ENCODE measurements at places on chromosomes 16 and 17.

DNA sequence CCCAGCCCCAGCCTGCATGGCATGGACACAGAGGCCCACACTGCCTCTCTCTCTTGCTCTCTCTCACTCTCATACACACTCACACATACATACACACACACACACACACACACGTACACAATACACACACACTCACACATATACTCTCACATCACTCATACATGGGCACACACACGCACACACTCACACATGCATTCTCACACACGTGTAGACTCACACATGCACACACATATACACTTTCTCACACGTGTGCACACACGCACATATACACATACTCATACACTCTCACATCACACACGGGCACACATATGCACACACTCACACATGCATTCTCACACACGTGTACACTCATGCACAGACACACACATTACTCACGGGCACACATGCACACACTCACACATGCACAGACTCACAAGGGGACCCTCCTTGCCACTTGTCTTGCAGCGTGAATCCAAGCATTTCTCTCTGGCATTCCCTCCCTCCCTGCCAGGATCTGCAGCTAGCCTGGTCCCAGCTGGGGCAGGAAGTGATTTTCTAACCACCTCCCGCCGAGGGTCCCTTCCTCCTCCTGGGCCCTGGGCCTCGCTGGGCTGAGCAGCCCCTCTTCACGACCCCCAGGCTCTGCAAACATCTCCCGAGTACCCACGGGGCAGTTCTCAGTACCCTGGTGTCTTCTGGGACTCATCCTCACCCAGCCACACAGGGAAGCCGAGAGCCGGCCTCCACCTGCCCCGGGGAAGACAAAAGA lies 37.5 kb downstream of the IL21R start:
- no peak for DNase-seq

DNA sequence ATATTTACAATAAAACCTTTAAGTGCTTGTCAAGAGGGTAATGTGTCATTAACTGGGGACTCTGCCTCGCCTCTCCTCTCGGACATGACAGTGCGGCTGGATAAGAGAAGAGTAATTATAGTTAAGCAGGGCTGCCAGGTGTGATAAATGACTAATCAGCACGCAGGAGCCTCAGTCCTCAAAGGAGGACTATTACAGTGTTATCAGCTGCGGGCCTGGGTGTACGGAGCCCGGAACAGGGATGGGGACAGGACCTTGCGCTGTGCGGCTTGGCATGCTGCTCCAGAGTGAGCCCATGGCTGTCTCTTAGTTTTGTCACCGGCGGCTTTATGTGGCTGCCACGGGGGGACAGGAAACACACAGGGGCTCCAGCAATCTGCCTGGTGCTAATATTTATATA lies 607.2 kb downstream of the MAF start:
- no peak for DNase-seq

- no peak for DNase-seq
Observed at GRCh38 chr16:14510939-14511799, 118.9 kb downstream of the PARN start.

DNA sequence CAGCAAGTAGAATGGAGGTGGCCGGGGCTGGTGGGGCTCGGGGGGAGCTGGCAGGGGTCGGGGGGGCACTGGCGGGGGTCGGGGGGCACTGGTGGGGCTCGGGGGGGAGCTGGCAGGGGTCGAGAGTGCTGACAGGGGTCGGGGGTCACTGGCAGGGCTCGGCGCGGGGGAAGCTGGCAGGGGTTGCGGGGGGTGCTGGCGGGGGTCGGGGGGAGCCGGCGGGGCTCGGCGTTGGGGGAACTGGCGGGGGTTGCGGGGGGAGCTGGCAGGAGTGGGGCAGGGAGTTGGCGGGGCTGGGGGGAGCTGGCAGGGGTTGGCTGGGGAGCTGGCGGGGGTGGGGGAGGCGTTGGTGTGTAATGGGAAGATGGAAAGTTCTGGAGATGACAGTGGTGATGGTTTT lies 25.1 kb downstream of the CCDC57 start:
- no peak for DNase-seq

DNA sequence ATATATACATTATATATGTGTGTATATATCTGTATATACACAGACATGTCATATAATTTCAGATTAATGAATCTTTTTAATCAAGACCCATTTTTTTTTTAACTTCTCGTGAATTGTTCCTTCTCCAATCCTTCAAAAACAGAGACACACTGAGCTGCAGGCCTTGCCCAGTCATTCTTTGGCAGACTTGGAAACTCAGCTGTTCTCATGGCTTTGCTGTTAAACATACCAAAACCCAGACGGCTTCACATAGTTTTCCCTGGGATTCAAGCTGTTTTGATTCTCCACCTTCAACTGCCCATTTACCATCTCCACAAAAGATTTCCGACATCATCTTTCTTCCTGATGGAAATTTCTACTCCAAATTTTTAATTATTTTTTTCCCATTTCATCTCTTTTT lies 148.7 kb downstream of the KCNJ2 start:
- no peak for DNase-seq

DNA sequence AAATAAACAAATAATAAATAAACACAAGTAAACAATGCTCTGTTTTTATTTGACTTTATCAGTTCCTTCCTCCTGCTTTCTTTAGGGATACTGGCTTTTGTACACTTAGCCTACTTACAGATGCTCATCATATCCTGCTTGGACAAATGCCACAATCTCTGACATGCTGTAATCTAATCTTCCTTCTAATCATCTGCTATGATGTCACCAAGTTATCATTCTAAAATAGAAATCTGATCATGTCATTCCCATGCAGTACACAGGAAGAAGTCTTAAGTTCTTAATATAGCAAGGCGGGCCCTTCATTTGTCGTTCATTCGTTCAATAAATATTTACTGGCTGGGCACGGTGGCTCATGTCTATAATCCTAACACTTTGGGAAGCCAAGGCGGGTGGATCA lies 9.1 kb upstream of the UBB start:
- DNase-seq = no peak

- DNase-seq = peak; percentile 80
Observed at GRCh38 chr17:74957935-74958740, 14.4 kb downstream of the HID1 start.
